Astrocyte (in vitro differentiated cells and primary cell): ENCODE measurements at places on chromosomes 2 and 18. TPM values are rescaled to one million over a fixed set of nuclear protein-coding genes. Genes with fewer than 3 reads are reported as not detected.

Gene MAP3K19
- not detected in 2 replicates for total RNA-seq

Gene EVX2
- total RNA-seq, result not detected in 2 replicates

Gene INHA
- 0.52 and 0.99 TPM in 2 replicates for total RNA-seq

Gene LONRF2
- total RNA-seq, result 0.45 and 0.62 TPM in 2 replicates

Gene IMPA2
- 4.1 and 4.8 TPM in 2 replicates for total RNA-seq

Gene CYP26B1
- 0.77 and 1.2 TPM in 2 replicates for total RNA-seq

Gene SERPINB12
- not detected in 2 replicates for total RNA-seq

Gene FKBP1B
- total RNA-seq, result 16.8 and 19.4 TPM in 2 replicates

GRCh38 chr2:159769147-159769546, 28.9 kb downstream of the CD302 start:
- H3K27ac ChIP-seq, result no peak overlapping the region
- no peaks in the 10 kb centered on the region for H3K27me3 ChIP-seq
- peaks cover 53% of the 10 kb centered on the region for H3K36me3 ChIP-seq
- H3K4me1 ChIP-seq, result no peaks in the 10 kb centered on the region
- DNase-seq, result no peak

DNA sequence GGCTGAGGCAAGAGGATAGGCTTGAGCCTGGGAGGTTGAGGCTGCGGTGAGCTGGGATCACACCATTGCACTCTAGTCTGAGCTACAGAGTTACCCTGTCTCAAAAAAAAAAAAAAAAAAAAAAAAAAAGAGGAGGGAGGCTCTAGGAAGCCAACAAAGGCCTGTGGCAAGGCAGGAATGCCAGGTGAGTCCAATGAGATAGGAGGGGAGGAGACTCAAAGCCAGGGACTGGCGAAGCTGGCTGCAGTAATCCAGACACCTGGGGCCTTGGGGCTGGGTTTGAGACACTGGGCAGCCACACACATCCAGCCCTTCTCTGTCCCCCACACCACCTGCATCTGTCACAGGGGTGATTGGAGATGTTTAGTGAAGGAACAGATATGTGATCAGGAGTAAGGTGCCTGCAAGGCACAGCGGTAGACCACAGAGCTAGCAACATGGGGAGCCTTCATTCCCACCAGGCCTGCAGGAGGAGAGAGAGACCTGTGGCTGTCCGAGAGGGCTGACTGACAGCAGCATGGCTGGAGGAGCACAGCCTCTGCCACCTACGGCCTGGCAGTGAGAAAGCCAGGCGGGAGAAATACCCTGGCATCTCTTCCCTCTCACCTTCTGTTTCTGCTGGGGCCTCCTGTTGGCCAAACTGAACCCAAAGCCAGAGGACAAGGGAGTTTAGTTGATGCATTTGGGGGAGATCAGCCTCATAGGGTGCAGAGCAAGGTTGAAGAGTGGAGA, 9.5 kb downstream of the CHPF start:
- no peaks in the 10 kb centered on the region for H3K36me3 ChIP-seq
- peaks cover 21% of the 10 kb centered on the region for H3K4me1 ChIP-seq
- no peak overlapping the region for H3K27ac ChIP-seq

DNA sequence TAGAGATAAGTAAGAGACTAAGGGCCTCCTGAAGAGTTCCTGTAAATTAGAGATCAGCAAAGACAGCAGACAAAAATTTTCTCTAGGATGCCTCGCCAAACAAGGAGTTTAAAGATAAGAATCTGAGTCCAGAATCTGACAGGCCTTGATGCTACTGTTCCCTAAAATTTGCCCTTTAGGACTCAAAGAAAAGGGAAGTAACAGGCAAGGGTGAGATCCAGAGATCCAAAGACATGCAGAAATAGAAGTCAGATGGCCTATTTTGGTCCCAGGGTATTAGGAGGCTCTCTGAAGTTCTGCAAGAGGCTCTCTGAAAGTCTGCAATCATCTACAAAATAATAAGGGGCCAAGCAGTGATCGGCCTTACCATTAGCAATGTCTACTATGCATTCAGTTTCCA, 33.0 kb downstream of the GALNT5 start:
- DNase-seq, result no peak
- no peaks in the 10 kb centered on the region for H3K36me3 ChIP-seq
- no peaks in the 10 kb centered on the region for H3K27me3 ChIP-seq
- H3K4me3 ChIP-seq, result no peak overlapping the region

GRCh38 chr2:199258291-199258690, 199.4 kb downstream of the SATB2 start:
- H3K27ac ChIP-seq, result no peak overlapping the region
- H3K36me3 ChIP-seq, result no peaks in the 10 kb centered on the region
- H3K4me1 ChIP-seq, result peaks cover 6% of the 10 kb centered on the region

GRCh38 chr18:42801706-42802105, 313.8 kb downstream of the RIT2 start:
- no peak overlapping the region for H3K4me3 ChIP-seq
- no peaks in the 10 kb centered on the region for H3K27me3 ChIP-seq
- H3K4me1 ChIP-seq, result no peaks in the 10 kb centered on the region
- no peaks in the 10 kb centered on the region for H3K36me3 ChIP-seq
- H3K27ac ChIP-seq, result no peak overlapping the region

DNA sequence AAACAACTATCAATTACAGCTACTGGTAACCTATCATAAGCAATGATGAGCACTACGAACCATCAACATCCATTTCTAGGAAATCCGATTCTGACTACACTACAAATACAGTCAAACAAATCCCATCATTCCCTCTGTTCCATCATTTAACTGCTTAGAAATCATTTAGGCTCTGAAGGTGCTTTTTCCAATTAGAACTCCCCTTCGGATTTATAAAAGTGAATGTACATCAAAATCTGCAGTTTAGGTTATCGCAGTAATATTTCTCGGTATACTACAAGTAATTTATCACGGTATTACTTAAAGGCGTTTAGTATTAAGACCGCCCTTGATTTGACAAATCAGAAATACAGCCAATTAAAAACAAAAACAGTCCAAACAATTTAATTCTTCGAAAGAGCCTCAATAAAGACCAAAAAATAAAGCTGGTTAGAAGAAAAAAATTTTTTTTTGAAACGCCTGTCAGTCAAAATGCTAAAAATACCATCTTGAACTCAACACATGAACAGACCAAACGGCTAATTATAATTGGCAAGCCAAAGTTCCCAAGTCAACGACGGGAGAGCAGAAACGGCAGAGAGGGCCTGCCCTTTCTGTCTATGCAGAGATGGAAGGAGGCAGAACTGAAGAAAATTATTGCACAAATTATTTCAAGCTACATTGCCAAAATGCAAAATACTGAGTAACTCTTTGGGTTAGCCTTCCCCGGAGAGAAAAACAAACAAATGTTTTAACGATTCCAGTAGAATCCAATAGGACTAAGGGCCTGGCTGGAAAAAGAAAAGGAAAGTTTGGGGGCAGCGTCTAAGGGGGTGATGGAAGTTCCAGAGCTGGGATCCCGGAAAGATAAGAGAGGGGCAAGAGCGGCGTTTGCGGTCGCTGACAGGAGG, 1.2 kb downstream of the VPS54 start:
- no peaks in the 10 kb centered on the region for H3K36me3 ChIP-seq
- H3K27me3 ChIP-seq, result no peaks in the 10 kb centered on the region
- peaks cover 5% of the 10 kb centered on the region for H3K4me1 ChIP-seq
- peak overlapping the region; percentile 88 for H3K27ac ChIP-seq

DNA sequence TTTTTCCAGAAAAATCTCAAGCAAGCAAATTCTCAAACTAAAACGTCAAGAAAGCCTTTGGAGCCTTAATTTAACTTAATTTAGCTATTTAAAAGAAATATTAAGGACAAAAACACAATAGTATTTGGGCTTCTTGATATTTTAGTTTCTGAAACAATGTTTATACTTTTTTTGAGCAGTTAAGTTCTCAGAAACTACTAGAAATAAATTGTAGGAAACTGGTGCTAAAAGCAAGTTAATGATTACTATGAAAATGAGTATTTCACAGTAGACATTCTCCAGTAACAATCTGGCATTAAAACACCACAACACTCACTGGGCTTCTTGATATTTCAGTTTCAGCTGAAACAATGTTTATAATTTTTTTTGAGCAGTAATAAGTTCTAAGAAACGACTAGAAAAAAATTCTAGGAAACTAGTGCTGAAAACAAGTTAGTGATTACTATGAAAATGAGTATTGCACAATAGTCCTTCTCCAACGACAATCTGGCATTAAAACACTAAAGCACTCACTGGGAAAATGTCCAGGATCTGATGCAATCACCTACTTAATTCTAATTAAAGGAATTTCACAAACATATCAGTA, 45.1 kb downstream of the TRAK2 start:
- peaks cover 8% of the 10 kb centered on the region for H3K36me3 ChIP-seq
- H3K27me3 ChIP-seq, result no peaks in the 10 kb centered on the region
- H3K4me1 ChIP-seq, result peaks cover 9% of the 10 kb centered on the region

DNA sequence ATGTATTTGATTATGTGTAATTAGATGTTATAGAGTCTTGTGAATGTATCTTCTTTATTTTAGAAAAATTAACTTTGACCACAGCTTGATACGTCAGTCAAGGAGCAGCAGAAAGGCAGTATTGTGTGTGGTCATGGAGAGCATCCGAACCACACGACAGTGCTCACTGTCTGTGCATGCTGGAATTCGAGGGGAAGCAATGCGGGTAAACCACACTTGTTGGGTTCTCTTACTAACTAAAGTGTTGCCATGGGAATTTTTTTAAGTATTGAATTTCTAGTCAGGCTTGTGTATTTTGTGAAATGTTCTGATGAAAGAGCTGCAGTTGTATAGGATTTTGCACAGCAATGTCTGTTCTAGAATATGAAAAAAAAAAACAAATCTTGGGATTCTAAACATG, 4.8 kb downstream of the PJVK start:
- DNase-seq, result peak; percentile 79
- no peaks in the 10 kb centered on the region for H3K27me3 ChIP-seq
- H3K27ac ChIP-seq, result peak overlapping the region; percentile 21
- no peaks in the 10 kb centered on the region for H3K36me3 ChIP-seq
- H3K4me1 ChIP-seq, result peaks cover 10% of the 10 kb centered on the region
- H3K4me3 ChIP-seq, result no peak overlapping the region

DNA sequence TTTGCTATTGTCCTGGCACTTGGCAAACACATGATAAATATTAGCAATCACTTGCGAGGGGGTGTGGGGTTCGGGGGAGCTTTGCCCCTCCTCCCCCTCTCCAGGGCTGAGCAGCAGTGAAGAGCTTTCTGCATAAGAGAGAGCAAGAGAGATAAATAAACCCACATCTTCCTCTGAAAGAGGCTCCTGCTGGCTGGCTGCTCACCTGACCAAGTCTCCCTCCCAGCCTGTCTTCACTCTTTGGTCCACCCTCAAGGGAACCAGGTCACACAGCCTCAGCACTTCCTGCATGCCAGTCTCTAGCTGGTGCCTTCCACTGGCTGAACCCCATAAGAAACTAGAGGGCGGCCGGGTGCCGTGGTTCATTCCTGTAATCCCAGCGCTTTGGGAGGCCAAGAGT, 18.5 kb upstream of the YWHAQ start:
- no peaks in the 10 kb centered on the region for H3K36me3 ChIP-seq
- no peak for DNase-seq
- H3K27me3 ChIP-seq, result no peaks in the 10 kb centered on the region
- peaks cover 9% of the 10 kb centered on the region for H3K4me1 ChIP-seq
- H3K27ac ChIP-seq, result no peak overlapping the region

GRCh38 chr2:42193722-42194187, 24.6 kb downstream of the EML4 start:
- no peak for DNase-seq
- no peaks in the 10 kb centered on the region for H3K36me3 ChIP-seq
- no peak overlapping the region for H3K4me3 ChIP-seq
- H3K27me3 ChIP-seq, result no peaks in the 10 kb centered on the region
